Activated gamma-delta T cell (primary cell): ENCODE measurements at places on chromosomes 5 and 9.

GRCh38 chr5:92548346-92548745 is 1032.7 kb downstream of the NR2F1-AS1 start:
- no peak for DNase-seq

- no peak for DNase-seq
These were observed 153.8 kb downstream of the GOLPH3 start for GRCh38 chr5:32020271-32020670.

DNA sequence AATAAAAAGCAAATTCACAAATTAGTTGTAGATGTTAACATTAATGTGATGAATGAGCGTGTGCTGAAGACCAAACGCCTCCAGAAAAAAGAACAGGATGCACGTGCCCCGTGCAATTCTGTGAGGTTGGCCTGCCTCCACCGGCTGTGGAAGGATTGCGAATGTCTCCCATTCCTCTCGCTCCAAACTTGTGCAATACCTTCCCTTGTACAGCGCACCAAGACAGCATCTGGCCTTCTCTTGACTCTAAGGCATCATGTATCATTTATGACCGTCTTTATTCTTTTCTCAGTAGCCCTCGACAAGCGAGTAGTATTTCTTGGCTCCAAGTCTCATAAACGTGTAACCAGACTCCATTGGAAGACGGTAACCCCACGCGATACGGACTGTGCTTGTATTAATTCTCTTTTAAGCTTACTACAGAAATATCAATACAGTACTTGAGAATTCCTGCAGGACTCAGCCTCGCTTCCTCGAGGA is 1.5 kb upstream of the TESK1 start:
- no peak for DNase-seq

DNA sequence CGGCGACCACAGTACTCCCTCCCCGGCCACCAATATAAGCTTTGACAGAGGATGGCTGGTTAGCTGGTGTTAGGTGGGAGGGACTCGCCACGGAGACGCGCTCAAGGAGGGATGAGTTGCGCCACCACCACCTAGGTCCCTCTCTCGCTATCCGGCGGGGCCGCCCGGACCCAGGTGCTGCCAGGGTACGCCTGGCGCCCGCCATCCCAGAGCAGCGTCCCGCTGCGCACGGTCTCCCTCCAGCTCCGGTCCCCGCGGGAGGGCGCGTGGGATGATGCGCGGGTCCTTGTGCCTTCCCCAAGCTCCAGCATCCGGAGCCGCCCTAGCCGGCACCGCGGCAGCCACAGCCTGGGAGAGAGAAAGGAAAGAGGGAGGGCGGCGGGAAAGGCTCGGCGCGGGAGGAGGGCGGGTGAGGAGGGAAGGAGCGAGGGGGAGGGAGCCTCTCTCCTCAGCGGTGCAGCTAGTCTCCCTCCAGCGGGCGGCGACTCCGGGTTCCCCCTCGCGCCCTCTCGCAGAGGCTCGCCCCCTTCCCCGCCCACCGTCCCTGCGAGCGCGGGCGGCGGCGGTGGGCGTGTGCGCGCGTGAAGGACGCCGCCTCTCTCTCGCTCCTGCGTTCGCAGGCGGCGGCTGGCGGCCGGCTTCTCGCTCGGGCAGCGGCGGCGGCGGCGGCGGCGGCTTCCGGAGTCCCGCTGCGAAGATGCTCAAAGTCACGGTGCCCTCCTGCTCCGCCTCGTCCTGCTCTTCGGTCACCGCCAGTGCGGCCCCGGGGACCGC is at the start of gene CAMK4:
Gene CAMK4 (plus strand): TSS at position 598 of the 774 bp plus-strand sequence. CDS start 100 bp downstream, at position 698.
- DNase-seq: peak; percentile 71

- DNase-seq: no peak
These were observed 2.6 kb upstream of the MZB1 start for GRCh38 chr5:139392324-139392677.

GRCh38 chr5:158522776-158523175 is 576.9 kb downstream of the EBF1 start:
- no peak for DNase-seq

GRCh38 chr9:82961504-82962125 is 101.3 kb downstream of the RASEF start:
- DNase-seq: no peak

DNA sequence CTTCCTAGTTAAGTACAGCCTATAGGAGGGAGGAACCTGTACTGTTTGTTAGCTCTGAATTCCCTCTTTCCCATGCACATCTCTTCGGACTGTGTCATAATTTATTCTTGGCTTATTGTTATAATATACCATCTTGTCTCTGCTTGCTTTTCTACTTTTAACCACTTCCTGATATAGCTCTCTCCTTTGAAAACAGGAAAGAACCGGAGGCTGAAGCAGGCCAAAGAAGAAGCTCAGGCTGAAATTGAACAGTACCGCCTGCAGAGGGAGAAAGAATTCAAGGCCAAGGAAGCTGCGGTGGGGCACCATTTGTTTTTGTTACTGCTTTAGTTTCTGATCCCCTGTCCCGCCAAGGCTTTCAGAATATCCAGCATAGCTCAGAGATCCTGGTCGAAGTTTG is 4.8 kb downstream of the ATP6V1G1 start:
- no peak for DNase-seq

DNA sequence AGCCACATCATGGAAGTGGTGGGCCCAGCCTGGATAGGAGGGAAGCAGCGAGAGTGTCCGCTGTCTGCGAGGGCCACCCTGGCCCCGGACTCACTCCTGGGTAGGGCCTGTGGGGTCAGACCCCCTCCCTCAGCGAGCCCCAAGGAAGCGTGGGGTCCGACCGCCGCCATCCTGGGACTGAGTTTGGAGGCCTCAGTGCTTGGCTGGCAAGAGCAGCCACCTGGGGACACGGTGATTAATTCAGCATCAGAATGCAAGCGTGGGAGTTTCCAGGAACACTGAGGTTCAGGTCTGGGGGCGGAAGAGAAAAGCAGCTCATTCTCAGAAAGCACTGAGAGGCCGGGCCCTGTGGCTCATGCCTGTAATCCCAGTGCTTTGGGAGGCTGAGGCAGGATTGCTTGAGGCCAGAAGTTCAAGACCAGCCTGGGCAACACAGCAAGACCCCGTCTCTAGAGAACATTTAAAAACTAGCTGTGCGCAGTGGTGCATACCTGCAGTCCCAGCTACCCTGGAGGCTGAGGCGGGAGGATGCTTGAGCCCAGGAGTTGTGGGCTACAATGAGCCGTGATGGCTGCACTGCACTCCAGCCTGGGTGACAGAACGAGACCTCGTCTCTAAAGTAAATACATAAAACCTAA is 18.3 kb upstream of the CAMSAP1 start:
- DNase-seq: no peak

DNA sequence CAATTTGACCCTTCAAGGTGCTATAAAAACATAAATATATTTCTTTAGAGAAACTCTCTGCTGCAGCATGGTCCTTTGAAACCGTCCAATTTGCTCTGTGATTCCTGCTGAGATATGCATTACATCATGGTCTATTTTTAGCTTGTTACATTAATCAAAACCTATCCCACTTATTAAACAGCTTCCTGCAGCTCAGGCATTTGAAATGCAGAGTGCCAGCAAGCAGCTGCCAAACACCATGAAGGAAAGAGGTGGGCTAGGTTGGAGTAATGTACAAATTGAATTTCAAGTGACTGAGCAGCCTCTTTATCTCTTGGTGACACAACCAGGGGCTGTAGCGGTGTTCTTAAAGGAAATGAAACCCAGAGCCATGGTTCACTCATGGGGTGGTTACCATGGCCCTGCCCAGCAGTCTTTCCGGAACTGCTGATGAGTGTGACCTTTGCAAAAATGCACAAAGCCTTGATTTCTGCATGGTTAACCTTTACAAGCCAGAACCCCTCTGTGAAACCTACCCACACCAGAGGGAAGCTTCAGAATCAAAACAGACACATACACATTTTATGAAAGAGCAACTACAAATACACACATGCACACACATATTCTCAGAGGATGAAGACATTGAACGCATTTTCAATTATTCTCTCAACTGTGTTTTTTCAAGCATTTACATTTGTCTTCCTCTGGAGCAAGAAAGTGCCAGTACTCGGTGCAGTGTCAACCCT is 155.8 kb upstream of the ZNF608 start:
- DNase-seq: no peak

DNA sequence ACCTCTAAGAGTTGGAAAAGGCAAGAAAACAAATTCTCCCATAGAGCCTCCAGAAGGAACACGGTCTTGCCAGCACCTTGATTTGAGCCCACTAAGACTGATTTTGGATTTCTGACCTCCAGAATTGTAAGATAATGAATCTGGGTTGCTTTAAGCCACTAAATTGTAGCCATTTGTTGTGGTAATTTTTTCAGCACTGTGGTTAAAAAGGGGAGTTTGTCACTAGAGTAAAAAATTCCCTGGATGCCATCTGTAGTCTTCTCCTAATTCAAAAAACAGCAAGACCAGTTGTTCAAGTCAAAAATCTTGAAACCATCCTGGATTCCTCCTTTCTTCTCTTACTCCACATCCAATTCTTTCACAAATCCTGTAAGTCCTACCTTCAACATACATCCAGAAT is 39.6 kb downstream of the NRG2 start:
- DNase-seq: no peak

DNA sequence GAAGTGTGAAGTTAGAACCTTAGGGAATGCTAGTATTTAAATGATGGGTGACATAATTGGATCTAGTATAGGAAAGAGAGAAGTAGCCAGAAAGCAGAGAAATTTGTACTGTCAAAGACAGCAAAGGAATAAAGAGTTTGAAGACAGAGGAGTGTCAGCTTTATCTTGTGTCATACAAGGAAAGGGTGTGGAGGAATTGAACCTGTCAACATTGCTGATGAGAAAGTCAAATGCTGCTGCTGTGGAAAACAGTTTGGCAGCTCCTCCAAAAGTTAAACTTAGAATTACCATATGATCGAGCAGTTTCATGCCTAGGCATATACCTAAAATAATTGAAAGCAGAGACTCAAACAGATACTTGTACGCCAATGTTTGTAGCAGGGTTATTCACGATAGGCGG is 63.7 kb downstream of the DENND4C start:
- DNase-seq: no peak

- DNase-seq: no peak
These were observed 14.4 kb downstream of the FAM169A start for GRCh38 chr5:74851684-74852353.

DNA sequence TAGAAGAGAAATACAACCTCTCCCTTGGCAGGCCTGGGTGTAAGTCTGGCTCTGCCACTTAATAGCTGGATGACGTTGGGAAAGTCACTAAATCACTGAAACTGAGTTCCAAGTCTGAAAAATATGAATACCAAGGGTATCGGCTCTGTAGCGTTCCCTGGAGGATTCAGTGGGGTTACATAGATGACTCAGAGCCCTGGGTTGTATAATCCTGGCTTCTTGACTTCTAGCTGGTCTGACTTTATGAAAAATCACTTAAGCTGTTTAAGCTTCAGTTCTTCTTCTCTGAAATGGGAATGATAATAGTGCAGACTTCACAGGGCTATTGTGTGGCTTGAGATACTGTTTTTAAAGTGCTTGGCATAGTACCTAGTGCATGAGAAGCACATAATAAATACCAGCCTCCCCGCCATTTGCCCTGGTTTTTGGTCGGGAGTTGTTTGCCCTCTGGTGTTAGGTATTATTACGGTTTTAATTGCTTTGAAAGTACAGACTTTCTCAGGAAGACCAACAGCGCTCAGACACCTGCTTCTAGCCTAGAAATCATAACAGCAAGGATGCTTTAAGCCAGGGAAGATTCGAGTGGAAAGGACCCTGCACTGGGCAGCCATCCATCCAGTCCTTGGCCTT is 43.0 kb downstream of the CYFIP2 start:
- DNase-seq: no peak

- no peak for DNase-seq
These were observed 825.0 kb downstream of the TLR4 start for GRCh38 chr9:118529210-118529609.

DNA sequence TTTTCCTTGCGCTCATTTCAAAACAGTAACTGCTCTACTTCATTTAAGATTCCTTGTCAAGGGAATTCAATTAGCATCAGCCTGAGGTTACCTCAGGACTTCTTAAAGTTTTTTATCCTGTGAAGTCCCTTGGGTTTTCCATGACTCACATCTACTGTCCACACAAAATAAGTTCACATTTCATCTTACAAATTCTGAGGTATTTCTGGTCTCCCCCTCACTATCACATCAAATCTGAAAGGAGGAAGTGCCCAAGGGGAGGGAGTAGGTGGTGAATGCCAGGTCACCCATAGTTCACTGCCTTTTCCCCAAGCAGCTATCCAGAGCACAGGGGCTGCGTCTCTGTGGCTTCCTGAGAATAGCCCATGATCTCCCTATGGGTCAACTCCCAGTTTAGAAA is 227.1 kb upstream of the NREP start:
- DNase-seq: no peak

- DNase-seq: no peak
These were observed 11.0 kb downstream of the ABLIM3 start for GRCh38 chr5:149152317-149152746.

DNA sequence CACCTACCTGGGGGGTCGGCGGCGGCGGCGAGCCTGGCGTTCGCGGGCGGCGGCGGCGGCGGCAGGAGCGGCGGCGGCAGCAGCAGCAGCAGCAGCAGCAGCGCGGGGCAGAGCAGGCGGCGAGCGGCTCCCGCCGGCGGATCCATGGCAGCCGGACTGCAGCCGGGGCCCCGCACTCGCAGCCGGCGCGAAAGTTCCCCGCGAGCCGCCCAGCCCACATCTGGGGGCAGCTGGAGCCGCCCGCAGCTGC is 153 bp downstream of the ADAMTS2 start:
- no peak for DNase-seq

DNA sequence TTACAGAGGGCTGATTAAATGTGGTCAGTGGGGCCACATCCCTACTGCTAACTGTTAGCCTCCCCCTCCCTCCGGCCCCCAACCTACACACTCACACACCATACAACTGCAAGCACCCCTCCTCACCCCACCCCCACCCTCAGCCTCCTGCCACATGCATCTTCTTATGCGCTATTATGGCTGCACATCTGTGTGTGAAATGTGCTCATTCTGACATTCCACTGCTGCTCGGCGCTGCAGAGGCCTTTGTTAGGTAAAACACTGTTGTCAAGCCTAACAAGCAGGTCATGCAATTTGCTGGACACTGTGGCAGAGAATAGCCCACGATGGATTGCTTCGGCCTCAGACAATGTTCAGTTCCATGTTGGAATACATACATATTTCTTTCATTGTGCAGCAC is 173.6 kb downstream of the NR2F1-AS1 start:
- DNase-seq: no peak

- no peak for DNase-seq
These were observed 8.2 kb upstream of the NIPAL4 start for GRCh38 chr5:157451806-157452205.

DNA sequence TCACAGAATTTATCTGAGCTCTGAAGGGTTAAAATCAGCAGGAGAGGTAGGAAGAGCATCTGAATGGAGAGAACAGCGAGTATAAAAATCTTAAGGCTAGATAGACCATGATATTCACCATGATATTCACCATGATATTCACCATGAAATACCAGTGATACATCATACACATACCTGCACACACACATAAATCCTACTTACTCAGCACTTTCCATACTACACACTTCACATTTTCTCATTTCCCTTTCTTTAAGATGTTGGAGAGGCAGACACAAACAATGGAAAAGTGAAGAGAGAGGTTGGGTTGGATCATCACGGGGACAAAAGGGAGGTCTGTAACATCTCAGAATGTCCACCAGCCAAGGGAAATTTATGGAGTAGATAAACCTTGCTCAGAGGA is 66.4 kb upstream of the ATP10B start:
- no peak for DNase-seq
